ENCODE measurements at places on chromosomes 1 and 21. TPM values are rescaled to one million over a fixed set of nuclear protein-coding genes. Genes with fewer than 3 reads are reported as not detected.
A peak's percentile ranks its signal among the peaks of the same experiment; 100 is the strongest.

DNA sequence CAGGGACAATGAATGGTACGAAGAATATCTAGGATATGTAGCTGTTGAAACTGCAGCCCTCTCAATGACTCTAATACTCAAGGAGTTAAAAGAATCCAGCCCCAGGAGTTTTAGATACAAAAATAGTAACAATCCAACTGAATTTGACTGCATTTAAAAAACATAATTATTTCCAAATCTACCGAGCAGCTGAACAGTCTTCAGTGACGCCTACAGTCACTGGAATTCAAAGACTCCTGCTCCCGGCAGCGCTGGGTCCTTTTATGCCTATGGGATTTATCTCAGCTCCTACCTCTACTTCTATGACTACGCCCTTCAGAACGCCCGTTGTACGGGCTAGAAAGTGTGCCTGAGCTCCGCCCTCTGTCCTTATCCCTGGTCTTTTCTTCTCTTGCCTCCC lies 55.7 kb downstream of the WARS2 start:
- H3K36me3 ChIP-seq: peaks cover 12% of the 10 kb centered on the region
- no peak overlapping the region for H3K27ac ChIP-seq
- H3K4me3 ChIP-seq: no peak overlapping the region
- H3K27me3 ChIP-seq: no peaks in the 10 kb centered on the region

- H3K27ac ChIP-seq: no peak overlapping the region
- no peaks in the 10 kb centered on the region for H3K4me1 ChIP-seq
- DNase-seq: no peak
- no peaks in the 10 kb centered on the region for H3K27me3 ChIP-seq
- no peaks in the 10 kb centered on the region for H3K36me3 ChIP-seq
Observed at GRCh38 chr1:167184081-167184480, 36.6 kb upstream of the POU2F1 start.

DMRTA2 gene
- not detected for total RNA-seq

ATP1A4 gene
- total RNA-seq: not detected

DNA sequence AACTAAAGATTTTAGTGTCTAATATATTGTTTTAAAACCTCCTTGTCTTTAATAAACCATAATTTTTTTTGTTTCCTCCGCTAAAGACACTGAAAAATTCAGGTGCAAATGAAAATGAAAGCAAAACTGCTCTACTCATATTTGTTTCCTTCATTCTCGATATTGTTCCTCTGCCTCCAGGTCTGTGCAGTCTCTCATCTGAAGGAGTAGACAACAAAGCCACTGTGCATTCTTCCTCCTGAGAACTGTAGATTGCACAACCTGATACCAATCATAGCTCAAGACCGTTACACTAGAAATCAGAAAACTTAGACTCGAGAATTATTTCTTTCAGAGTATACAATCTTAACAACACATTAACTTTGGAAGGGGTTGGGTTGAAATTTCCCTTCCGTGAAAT lies 373.1 kb upstream of the CXADR start:
- no peaks in the 10 kb centered on the region for H3K27me3 ChIP-seq
- no peaks in the 10 kb centered on the region for H3K36me3 ChIP-seq
- no peak overlapping the region for H3K27ac ChIP-seq
- no peak for DNase-seq

IL22RA1 gene
- not detected for total RNA-seq

PLXNA2 gene
- total RNA-seq: 0.23 TPM

- no peak for DNase-seq
- no peaks in the 10 kb centered on the region for H3K27me3 ChIP-seq
- H3K27ac ChIP-seq: no peak overlapping the region
- no peak overlapping the region for H3K4me3 ChIP-seq
- no peaks in the 10 kb centered on the region for H3K36me3 ChIP-seq
Observed at GRCh38 chr1:31814631-31815306, 1.1 kb downstream of the SPOCD1 start.

RBP7 gene
- total RNA-seq: not detected

DNA sequence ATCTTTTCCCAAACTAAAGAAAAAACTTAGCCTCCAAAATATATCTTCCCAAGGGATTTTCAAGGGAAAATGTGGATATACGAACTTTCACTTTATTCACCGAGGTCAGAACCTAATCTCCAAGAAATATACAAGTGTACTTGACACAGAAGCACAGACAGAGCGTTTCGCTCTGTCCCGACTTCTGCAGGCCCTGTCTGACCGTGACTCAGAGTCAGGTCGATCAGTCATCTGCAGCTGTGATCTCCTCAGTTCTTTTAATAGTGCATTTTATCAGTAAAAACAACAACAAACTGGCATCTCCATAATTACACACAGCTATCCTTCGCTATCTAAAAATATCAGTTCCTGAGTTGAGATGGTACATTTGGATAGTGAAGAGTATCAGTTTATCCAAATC lies 226.6 kb downstream of the TM2D1 start:
- H3K4me1 ChIP-seq: no peaks in the 10 kb centered on the region
- H3K27me3 ChIP-seq: no peaks in the 10 kb centered on the region
- no peak overlapping the region for H3K27ac ChIP-seq
- H3K36me3 ChIP-seq: no peaks in the 10 kb centered on the region
- no peak for DNase-seq

DNA sequence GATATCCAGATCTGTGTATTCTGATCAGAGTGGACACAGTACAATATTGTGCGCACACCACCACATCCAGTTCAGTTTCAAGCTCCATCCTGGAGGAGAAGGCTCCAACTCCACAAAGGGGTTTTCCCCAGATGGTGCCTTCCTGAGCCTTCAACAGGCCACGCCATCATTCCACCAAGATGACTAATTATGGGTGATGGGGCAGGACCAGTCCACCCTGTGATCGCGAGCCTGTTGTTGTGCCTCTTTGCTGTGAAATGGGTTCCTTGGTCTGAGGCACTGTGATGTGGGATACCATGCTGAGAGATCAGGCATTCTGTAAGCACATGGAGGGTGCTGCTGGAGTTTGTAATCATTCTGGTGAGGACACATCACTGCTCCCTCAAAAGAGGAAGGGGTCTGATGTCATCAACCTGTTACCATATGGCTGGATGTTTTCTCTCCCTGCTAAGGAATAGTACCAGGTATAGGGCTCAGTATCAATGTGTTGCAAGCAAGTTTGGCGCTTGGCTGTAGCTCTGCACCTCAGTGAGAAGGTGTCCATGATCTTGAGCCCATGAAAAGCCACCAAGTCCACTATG lies 6.7 kb upstream of the SH2D2A start:
- peaks cover 36% of the 10 kb centered on the region for H3K4me1 ChIP-seq
- no peak overlapping the region for H3K4me3 ChIP-seq
- no peak for DNase-seq
- peaks cover 9% of the 10 kb centered on the region for H3K36me3 ChIP-seq
- H3K27me3 ChIP-seq: no peaks in the 10 kb centered on the region

- H3K4me3 ChIP-seq: no peak overlapping the region
- H3K27me3 ChIP-seq: peaks cover 1% of the 10 kb centered on the region
- H3K4me1 ChIP-seq: peaks cover 2% of the 10 kb centered on the region
- no peaks in the 10 kb centered on the region for H3K36me3 ChIP-seq
Observed at GRCh38 chr1:172478485-172478884, 34.6 kb upstream of the PIGC start.

- DNase-seq: peak; percentile 84
- H3K27ac ChIP-seq: peak within 1 kb of the TSS; percentile 78
- peak within 1 kb of the TSS; percentile 90 for H3K4me3 ChIP-seq
- H3K27me3 ChIP-seq: peaks cover 31% of the 10 kb centered on the region
- peaks cover 12% of the 10 kb centered on the region for H3K4me1 ChIP-seq
Observed at GRCh38 chr1:64469977-64470664, at the start of gene CACHD1. TSS of gene CACHD1 (plus strand) at chr1:64470129. CDS start at chr1:64470745, 616 bp downstream.

Data from activated CD8-positive, alpha-beta T cell treated with anti-CD3 and anti-CD28 coated beads for 36 hours (primary cell).